ENCODE measurements at places on chromosomes 7 and 10.

GRCh38 chr7:50119815-50120637 lies 27.0 kb upstream of the ZPBP start:
- no peak for DNase-seq

DNA sequence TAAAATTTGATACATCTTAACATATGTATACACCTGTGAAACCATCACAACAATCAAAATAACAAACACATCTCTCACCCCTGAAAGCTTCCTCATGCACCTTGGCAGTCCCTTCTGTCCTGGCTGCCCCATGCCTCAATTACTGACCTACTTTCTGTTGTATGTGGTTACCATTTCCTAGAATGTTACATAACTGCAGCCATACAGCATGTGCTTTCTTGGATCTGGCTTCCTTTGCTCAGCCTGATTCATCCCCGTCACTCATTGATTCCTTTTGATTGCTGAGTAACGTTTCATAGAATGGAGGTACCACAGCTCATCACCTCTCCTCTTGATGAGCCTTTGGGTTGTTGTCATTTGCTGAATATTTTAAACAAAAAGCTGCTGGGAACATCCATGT lies 165.3 kb downstream of the CELF2 start:
- no peak for DNase-seq

- DNase-seq: no peak
Measured at GRCh38 chr10:100576282-100576635, 40.5 kb downstream of the HIF1AN start.

DNA sequence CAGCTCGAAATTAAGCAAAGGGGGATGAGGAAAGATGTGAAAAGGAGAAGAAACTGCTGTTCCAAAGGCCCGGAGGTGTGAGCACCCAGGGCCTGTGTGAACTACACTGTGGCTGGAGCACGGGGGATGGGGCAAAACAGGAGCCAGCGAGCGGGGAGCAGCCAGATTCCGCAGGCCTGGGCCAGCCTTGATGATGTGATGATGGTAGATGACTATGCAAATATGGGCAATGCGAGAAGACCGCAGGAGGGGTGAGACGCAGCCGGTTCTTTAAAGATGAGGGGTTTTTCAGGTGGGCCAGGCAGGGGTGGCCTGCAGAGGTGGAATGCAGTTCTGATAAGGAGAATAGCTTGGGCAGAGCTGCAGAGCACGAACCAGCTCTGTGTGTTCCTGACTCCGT lies 61.5 kb downstream of the LANCL2 start:
- no peak for DNase-seq

- no peak for DNase-seq
Measured at GRCh38 chr10:55203319-55203718, 402.3 kb upstream of the PCDH15 start.

DNA sequence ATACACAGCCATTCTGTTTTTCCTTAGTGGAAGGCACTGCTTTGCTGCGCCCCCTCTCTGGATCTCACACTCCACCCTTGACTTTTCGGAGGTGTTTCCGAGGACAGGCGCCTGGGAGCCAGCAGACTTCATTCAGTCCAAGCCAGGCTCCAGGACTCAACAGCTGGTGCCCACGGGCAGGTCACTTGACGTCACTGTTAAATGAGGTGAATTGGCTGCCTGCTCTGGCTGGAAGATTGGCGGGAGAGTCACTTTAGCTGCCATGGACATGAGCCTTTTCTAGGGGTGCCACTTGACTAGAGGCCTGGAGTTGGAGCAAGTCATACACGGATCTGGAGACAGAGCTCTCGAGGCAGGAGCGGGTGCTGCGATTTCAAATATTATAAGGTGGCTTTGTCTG lies 3.2 kb downstream of the HTRA1 start:
- no peak for DNase-seq

DNA sequence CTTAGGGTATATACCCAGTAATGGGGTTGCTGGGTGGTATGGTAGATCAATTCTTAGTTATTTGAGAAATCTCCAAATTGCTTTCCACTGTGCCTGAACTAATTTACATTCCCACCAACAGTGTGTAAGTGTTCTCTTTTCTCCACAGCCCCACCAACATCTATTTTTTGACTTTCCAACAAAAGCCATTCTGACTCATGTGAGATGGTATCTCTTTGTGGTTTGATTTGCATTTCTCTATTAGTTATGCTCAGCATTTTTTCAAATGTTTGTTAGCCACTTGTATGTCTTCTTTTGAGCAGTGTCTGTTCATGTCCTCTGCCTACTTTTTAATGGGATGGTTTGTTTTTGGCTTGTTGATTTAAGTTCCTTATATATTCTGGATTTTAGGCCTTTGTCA lies 66.4 kb downstream of the MGAM2 start:
- DNase-seq: no peak

DNA sequence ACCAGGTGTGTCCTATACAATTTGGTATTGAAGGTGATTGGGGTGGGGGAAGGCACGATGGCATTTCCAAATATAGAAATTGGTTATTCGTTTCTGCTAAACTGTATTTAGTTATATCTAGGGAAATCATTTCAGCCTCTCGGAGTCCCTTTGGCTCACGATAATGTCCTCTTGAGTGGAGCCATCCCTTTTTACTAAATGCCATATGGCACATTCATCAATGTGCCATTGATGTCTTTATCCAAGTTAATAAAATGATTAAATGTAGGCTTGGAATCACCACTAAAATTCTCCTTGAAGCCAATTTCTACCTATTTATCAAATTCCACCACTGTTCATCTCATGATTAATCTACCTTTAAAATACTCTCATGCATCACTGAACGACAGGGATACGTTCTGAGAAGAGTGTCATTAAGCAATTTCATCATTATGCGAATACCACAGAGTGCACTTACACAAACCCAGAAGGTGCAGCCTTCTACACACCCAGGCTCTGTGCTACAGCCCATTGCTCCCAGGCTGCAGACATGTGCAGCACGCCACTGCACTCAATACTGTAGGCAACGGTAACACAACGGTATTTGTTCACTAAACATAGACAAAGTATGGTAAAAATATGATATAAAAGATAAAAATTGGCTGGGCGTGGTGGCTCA lies 219.2 kb upstream of the C7orf33 start:
- DNase-seq: no peak

DNA sequence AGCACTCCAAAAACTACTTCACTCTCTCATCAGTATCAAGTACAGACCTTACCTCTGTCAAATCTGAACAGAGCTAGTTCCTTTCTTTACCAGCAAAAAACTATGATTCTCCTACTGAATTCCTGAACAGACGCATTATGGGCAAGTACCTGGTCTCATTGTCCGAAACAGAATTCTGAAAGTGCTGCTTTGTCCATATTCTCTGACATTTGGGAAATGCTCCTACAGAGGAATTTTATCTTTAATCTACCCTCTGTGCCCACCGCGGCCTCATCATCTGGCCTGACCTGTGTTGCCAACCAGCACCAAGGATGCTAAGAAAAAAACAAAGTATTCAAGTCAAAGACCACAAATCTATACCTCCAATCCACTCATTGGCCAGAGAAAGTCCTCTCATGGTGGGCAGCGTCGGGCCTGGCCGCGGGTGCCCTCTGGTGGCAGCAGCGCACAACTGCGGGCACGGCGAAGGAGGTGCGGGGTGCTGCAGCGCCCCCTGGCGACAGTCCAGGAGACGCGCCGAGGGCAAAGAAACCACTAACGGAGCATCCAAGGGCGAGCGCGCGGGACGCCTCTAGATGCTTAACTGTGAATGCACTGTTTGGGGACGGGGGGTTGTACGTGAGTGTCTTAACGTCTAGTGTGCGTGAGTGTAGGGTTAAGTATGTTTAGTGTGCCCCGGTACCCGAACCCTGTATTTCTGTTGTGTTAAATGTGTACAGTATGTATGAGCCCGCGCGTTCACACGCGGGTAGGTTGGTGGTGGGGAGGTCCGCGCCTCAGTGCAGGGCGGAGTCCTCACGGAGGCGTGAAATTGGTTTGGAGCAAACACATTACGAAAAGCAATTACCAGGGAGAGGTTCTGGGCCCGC lies 5.0 kb upstream of the GBX1 start:
- DNase-seq: no peak

- no peak for DNase-seq
Measured at GRCh38 chr7:132190683-132191082, 385.6 kb downstream of the PLXNA4 start.

GRCh38 chr10:23432166-23432565 lies 6.7 kb upstream of the OTUD1 start:
- DNase-seq: no peak

DNA sequence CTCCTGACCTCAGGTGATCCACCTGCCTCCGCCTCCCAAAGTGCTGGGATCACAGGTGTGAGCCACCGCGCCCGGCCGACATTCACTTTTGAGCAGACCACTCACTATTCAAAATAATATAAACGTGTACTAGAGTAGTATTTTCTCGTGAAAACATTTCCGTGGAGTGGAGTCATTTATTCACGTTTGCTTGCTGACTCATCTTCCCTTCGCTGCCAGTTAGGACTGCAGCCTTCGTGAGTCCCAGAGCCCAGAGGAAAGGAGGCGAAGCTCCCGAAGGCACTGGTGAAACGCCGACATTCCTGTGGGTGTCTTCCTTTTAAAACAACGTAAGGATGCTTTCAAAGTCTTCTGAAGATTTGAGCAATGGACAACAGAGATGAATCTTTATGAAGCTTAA lies 10.9 kb upstream of the INPP5A start:
- DNase-seq: no peak

DNA sequence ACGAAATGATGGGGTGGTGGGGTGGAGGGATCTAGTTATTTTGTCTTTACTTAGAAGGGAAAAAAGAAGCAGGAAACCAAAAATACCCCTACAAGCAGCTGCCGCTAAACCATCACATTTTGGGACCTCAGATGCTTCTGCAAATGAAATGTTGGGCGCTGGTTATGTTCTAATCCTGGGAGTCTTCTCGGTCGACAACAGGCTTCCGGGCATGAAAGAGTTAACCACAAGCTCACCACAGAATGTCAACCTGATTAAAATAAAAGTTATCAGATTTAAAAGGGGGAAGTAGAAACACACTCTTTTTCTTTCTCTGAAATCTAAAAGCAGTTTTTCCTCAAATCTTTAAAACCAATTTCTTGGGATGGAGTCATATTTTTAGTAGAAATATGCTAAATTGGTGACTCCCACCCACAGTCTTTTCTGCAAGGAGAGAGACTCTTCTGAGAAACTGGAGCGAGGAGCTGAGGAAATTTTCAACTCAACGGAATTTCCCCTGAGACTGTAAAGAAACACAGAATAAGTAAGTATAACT lies 16.8 kb downstream of the IL2RA start:
- DNase-seq: no peak

DNA sequence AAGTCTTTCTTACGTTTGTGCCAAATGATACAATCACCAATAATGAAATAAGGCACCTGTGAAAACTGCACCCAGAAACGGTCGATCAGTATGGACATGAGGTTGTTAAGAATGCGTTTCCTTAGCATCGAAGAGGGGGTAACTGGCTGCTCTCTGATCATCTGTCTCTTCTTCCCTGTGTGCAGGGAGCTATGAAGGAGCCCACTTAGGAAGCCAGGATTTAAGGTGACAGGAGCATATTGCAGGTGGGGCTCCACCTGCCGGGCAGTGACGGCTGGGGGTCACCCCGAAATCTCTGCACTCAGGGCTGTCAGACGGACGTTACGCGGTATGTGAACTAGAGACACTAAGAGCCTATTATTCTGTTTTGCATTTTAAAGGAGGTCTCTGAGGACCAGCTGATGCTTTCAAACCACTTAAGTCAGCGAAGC lies 64.5 kb downstream of the CARD11 start:
- no peak for DNase-seq

GRCh38 chr7:21146642-21147423 lies 281.1 kb upstream of the SP4 start:
- no peak for DNase-seq

GRCh38 chr7:105185290-105186010 lies 171.4 kb downstream of the KMT2E start:
- no peak for DNase-seq

DNA sequence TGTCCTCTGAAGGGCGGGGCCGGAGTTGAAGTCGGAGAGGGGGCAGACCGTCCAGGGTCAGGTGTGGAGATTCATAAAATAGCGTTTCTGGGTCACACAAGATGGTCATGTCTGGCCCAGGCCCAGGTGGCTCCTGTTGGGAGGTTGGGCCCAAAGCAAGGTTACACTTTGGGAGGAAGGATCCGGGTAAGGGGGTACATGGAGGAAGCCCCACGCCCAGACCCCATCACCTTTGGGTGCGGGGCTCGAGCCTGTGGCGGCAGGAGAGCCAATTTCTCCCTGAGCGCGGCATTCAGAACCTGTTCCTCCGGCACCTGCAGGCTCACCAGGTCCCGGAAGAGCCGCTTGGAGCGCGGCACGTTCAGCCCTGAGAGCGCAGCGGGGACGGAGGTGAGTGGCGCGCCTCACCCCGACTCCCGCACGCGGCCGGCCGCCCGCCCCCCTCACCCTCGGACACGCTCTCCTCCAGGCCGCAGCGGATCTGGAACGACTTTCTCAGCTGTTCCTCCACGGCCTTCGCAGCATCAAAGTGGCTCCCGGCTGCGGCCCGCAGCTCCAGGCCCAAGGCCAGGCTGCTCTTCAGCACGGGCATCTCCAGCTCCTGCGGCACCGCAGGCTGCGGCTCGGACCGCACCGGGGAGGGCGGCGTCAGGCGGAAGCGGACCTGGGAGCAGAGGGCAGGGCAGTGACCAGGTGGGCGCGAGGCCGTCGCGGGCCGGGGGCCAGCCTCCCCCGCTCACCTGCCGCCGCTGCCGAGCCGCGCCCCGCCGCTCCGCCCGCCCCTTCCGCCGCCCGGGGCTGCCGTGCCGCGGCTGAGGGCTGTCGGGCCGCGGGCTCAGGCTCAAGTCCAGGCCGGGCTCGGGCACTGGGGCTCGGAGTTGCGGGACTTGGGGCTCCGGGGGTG lies 644 bp downstream of the PPP1R35 start:
- no peak for DNase-seq

GRCh38 chr7:21326241-21326640 lies 101.6 kb upstream of the SP4 start:
- no peak for DNase-seq

DNA sequence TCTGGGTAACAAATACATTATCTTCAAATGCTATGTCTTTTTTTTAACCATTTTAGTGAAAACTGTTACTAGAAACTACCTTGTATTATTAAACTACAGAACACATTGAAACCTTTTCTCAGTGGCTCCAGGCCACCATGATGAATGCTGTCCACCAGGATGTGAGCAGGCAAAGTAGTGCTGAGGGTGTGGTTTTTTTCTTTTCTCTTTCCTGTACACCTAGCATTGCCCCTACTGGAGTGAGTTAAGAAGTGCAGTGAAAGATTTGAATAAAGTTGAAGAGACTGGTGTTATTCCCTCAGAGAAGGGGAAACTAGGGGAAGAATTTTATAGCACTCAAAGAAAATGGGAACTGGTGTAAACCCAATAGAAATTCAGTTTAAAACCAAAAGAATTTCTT lies 120.0 kb upstream of the SAMD8 start:
- no peak for DNase-seq

Measured in NCI-H510A (cell line).